ENCODE measurements at places on chromosomes 4 and X. TPM values are rescaled to one million over a fixed set of nuclear protein-coding genes. Genes with fewer than 3 reads are reported as not detected.

Gene IL13RA2
- not detected for total RNA-seq

GRCh38 chr4:165462009-165462408, 83.2 kb downstream of the CPE start:
- H3K36me3 ChIP-seq = no peaks in the 10 kb centered on the region
- no peaks in the 10 kb centered on the region for H3K4me1 ChIP-seq
- no peak for DNase-seq

GRCh38 chr4:177809791-177810190, 367.6 kb upstream of the AGA start:
- H3K4me3 ChIP-seq = no peak overlapping the region
- no peaks in the 10 kb centered on the region for H3K4me1 ChIP-seq
- no peaks in the 10 kb centered on the region for H3K27me3 ChIP-seq
- no peak overlapping the region for H3K27ac ChIP-seq

GRCh38 chr4:78356251-78356786, 195.3 kb upstream of the ANXA3 start:
- peaks cover 16% of the 10 kb centered on the region for H3K27me3 ChIP-seq
- no peaks in the 10 kb centered on the region for H3K36me3 ChIP-seq
- DNase-seq = no peak
- H3K27ac ChIP-seq = no peak overlapping the region
- no peak overlapping the region for H3K4me3 ChIP-seq

Gene BEX4
- 5.1 TPM for total RNA-seq

GRCh38 chr4:53023677-53024299, 161.7 kb downstream of the RASL11B start:
- peaks cover 6% of the 10 kb centered on the region for H3K36me3 ChIP-seq
- H3K4me3 ChIP-seq = no peak overlapping the region
- H3K27ac ChIP-seq = no peak overlapping the region
